NCI-H1105 (cell line): ENCODE measurements at places on chromosomes 11 and 22.

DNA sequence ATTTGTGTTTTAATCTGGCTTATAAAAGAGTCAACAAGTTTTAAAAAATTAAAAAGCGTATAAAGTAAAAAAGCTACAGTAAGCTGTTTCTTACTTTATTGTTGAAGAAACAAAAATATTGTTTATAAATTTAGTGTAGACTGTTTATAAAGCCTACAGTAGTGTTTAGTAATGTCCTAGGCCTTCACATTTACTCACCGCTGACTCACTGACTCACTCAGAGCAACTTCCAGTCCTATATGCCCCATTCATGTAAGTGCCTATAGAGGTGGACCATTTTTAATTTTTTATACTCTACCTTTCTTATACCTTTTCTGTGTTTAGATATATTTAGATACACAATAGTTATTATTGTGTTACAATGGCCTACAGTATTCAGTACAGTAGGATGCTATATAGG, 12.2 kb downstream of the MPPED2 start:
- DNase-seq, result no peak

GRCh38 chr11:58742981-58743880, 11.5 kb upstream of the GLYAT start:
- no peak for DNase-seq

DNA sequence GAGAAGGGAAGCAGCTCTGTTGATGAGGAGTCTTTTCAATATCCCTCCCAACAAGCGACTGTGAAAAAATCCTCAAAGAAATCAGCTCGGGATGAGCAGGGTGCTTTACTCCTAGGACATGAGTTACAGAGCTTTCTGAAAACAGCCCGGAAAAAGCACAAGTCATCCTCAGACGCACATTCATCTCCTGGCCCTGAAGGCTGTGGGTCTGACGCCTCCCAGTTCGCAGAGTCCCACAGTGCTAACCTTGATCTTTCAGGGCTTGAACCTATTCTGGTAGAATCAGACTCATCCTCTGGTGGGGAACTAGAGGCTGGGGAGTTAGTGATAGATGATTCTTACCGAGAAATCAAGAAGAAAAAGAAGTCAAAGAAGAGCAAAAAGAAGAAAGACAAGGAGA, 7.7 kb downstream of the HMGXB4 start:
- DNase-seq, result no peak

- no peak for DNase-seq
These were observed 22.6 kb downstream of the NEAT1 start for GRCh38 chr11:65445101-65445603.

GRCh38 chr11:45280449-45280848, 5.7 kb downstream of the SYT13 start:
- DNase-seq, result no peak

GRCh38 chr11:20261526-20261925, 101.3 kb upstream of the DBX1 start:
- DNase-seq, result no peak

- DNase-seq, result no peak
These were observed 1.5 kb downstream of the OLFML1 start for GRCh38 chr11:7486781-7487140.

- no peak for DNase-seq
These were observed 702.4 kb downstream of the NTM start for GRCh38 chr11:132072858-132073211.

DNA sequence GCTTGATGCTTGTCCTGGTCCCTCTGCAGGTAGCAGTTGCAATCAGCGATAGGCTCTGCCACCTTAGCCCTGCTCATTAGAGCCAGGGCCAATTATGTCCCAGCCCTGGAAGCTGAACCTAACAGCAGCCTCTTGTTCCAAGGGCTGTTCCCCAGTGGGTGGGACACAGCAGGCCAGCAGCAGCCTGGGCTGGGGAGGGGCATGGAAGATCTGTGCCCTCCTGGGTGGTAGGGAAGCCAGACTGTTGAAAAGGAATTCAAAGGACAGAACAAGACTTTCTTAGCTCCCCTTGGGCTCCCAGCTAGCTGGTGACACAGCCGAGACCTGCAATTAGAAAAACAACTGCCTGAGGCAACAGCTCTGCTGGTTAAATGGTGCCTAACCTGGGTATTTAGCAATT, 17.4 kb downstream of the DRD2 start:
- DNase-seq, result no peak

GRCh38 chr11:18248561-18248960, at the start of gene SAA2:
Gene SAA2, minus strand, starts transcription at chr11:18248668. Its CDS starts 657 bp downstream, at chr11:18248011.
- no peak for DNase-seq

DNA sequence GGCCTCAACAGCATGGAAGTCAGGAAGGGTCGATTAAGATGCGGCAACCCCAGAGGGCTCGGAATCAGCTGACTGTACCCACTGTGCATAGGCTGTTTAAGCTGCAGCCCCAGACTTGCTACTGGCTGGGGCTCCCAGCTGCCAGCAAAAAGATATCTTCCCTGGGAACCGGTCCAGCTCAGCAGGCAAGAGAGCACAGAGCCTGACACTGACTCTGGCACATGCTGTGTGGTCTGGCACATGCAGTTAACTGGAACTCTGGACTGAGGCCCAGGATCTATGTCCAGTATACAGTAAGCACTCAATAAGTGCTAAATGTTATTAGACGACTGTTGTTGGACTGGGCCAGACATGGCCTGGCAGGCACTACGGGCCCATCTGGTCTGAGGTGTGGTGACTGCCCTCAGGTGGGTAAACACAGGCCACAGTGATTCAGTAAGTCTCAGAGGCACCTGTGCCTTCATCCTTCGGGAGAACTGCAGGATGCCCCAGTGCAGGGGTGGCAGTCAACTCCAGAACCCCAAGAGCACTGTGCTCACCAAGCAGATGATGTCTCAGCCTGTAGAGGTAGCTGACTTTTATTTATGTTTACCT, 87.6 kb downstream of the LARGE1 start:
- DNase-seq, result no peak

- DNase-seq, result peak; percentile 57
These were observed 97.9 kb upstream of the RTL6 start for GRCh38 chr22:44595841-44596341.

DNA sequence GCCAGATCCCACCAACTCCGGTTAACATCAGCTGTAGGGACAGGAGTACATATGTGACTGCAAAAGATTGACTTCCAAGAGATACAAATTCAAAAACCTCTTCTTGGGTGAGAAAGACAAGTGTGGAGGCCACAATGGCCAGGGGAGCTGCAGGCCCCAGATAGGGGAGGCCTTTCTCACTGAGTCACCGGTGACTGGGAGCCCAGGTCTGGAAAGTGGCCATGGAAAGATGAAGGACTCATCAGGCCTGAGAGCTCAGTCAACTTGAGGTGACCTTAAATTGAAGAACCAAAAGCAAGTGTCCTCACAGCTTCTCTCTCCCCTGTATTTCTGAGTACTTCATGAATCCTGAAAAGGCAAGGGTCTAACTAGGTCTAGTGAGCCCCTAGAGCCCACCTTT, 90.4 kb upstream of the CLPB start:
- DNase-seq, result no peak

DNA sequence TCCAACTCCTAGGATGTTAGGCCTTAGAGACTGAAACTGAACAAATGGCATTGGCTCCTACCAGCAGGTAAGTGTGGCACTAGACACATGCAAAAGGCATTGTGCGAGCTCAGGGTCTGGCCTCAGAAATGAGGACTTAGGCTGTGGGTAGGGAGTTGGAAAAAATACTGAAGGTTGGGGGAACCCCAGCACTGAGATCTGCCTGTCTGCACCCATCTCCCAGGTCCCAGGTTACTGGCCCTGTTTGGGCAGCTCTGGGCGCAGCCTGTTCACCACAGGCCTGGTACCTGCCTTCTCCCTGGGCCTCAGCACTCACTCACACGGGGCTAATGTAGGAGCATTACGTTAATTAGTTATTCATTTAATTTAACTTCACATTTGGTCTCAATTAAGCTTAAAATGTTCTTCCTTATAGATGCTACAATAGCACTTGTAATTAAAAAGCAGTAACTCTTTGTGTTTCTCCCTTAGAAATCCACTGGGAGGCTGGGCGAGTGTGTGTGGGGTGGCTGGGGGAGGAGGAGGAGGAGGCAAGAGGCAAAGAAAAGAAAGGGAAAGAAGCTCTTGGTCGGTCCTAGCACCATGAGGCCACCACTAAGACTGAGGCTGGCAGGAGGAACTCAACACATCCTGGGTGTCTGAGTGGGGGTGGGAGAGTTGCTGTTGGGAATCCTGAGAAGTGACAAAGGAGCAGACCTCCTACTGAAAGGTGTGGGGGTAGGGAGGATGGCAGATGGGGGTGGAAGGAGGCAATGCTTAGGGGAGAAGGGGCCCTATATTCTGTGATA, 19.4 kb downstream of the TMEM218 start:
- no peak for DNase-seq

DNA sequence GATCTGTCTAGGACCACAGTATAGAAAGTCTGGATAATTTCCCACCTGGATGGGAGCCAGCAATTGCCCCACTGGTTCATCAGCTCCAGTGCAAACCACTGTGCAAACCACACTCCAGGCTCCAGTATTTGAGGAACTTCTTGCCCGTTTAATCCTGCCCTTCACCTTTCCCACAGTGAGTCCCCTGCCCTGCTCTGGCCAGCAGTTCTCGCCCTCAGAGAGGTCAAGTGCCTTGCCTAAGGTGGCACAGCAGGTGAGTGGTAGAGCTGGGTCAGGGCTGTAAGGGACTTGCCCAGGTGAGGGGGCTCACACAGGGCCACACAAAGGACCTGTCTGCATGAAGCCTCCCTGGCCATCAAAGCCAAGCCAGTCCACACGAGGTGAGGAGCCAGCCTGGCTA, 24.1 kb downstream of the MS4A10 start:
- no peak for DNase-seq

DNA sequence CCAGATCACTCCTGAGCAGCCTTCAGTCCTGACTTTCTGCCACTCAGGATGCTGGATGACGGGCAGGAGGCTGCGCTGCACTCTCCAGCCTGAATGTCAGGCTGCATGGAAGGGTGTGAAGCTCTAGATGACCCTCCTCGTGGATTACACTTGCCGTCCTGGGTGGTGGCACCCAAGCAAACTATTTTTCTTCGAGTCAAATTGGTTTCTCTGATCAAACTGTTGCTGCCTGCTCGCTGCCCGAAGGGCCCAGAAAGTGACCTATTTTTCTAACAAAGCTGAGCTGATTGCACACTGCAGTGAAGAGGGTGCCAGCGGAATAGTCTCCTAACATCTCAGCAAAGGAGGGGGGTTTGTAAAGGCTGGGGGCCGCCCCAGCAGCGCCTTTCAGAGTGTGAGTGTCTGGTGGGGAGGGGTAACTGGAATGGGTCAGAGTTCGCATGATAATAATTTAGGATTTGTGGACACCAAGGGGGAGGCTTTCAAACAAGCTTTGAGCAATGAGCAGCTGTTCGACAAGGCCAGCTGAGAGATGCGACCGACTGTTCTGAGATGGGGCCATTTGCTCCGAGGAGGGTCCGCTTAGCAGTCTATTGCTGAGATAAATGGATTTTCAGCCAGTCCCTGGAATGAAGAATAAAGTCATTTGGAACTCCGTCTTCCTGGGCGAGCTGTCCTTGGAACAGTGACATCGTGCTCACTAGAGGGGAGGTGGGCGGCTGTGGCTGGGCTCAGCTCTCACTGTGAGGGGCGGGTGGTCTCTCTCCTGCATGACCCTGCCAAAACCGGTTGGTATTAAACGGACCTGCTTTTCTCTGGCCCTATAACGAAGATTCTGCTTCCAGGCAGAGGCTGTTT, 537.6 kb downstream of the BRD1 start:
- no peak for DNase-seq

GRCh38 chr11:59285716-59286260, 72.9 kb upstream of the OR5AN1 start:
- DNase-seq, result no peak

DNA sequence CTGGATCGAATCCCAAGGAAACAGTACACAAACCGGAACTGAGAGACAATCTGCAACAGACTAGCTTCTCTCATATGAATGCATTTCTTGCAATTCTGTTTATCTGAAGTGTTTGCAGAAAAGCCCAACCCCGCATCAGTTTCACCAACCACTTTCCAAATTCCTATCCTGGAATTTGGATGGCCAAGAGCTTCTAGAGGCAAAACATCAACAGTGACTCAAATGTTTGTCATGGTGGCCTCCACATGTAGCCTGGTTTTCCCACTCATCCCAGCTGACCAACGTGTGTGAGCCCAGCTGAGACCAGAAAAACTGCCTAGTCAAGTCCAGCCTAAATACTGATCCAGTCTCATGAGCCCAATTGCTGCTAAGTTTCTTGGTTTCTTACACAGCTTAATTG, 8.3 kb upstream of the MIEF1 start:
- DNase-seq, result no peak

DNA sequence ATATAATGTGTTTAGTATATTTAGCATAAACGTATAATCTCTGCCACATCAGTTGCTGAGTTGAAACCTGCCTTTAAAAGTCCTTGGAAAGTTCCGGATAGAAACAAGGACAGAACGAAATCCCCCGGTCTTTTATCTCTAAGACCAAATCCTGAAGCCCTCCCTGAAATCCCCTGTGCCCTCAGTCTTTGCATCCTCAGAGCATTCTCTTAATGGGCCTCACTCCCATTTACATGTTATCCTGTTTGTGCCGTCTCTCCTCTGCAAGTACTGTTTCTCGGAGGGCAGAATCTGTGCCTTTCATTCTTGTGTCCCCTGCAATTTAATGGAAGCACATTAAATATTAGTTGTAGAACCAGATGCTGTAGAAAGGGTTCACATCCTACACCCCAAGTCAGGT, 56.0 kb downstream of the ZNRF3 start:
- DNase-seq, result no peak

GRCh38 chr11:111167666-111168065, 77.9 kb upstream of the POU2AF2 start:
- no peak for DNase-seq

GRCh38 chr11:64134963-64135362, 30.9 kb downstream of the MACROD1 start:
- no peak for DNase-seq

GRCh38 chr11:121337740-121338272, 45.2 kb downstream of the SC5D start:
- DNase-seq, result no peak

GRCh38 chr11:122750049-122750448, 88.3 kb upstream of the CRTAM start:
- no peak for DNase-seq

DNA sequence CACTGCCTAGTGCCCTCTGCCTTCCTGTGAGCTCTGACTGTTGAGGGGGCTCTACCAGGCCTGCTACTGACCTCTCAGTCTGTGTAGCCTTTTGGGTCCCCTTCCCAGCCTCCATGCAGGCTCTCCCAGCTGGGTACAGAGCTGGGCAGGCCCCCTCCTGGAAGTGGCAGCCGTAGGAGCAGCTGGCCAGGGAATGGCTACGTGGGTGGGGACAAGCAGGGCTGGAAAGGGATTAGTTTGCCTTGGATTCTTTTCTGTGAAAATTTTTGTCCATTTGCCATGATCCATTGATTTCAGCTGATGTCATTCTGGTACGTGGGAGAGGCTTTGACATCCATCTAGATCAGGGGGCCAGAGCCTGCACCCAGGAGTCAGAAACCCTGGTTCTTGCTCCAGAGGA, 23.9 kb upstream of the NECTIN1 start:
- DNase-seq, result no peak

GRCh38 chr11:14455648-14456430, 43.8 kb downstream of the COPB1 start:
- DNase-seq, result no peak

GRCh38 chr11:3710485-3711259, 39.5 kb upstream of the CHRNA10 start:
- no peak for DNase-seq
